ENCODE measurements at places on chromosomes 5 and 9.
A peak's percentile ranks its signal among the peaks of the same experiment; 100 is the strongest.

DNA sequence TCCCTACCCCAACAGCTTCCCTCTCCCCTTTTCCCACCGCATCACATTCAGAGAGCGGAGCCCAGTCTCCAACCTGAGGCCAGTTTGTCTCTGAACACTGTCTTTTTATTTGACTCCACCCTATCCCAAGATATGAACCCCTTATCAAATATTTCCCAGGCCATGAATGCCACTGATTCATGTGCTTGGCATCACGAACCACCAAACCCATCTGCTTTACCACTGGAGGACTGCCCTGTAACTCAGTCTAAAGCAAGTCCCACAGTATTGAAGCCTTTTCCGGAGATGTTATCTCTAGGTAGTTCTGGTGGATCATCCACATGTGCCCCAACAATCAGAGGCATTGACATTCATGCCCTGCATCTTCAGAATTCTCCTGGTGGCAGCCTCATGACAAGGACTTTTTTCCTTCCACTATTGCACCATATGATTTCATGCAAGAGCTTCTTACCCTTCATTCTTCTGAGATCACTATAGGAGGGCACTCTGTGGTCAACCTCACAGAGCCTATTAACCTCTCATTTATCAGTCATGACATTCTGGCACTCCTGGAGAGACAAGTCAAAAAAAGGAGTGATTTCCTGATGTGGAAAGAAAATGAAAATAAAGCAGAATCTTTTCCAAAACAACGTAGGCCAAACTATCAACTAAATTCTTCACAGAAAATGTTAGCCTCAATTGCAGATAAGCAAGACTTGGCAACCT, 12.3 kb upstream of the SPATA31D4 start:
- no peak overlapping the region for H3K27ac ChIP-seq
- peaks cover 15% of the 10 kb centered on the region for H3K27me3 ChIP-seq
- no peak for DNase-seq
- no peaks in the 10 kb centered on the region for H3K36me3 ChIP-seq

- H3K4me3 ChIP-seq = no peak overlapping the region
- no peaks in the 10 kb centered on the region for H3K4me1 ChIP-seq
- DNase-seq = no peak
- H3K36me3 ChIP-seq = no peaks in the 10 kb centered on the region
- H3K27ac ChIP-seq = no peak overlapping the region
These were observed 85.7 kb upstream of the FAM169A start for GRCh38 chr5:74951865-74952264.

- no peaks in the 10 kb centered on the region for H3K27me3 ChIP-seq
- H3K27ac ChIP-seq = no peak overlapping the region
- no peaks in the 10 kb centered on the region for H3K4me1 ChIP-seq
- DNase-seq = no peak
These were observed 165.4 kb downstream of the EPB41L4A start for GRCh38 chr5:112253478-112254250.

- no peak overlapping the region for H3K4me3 ChIP-seq
- peaks cover 42% of the 10 kb centered on the region for H3K27me3 ChIP-seq
- DNase-seq = no peak
These were observed 23.7 kb upstream of the UBAP2 start for GRCh38 chr9:34072410-34072809.

- DNase-seq = no peak
- no peaks in the 10 kb centered on the region for H3K4me1 ChIP-seq
- H3K27me3 ChIP-seq = peaks cover 5% of the 10 kb centered on the region
- H3K27ac ChIP-seq = no peak overlapping the region
- H3K4me3 ChIP-seq = no peak overlapping the region
- no peaks in the 10 kb centered on the region for H3K36me3 ChIP-seq
These were observed 296.0 kb upstream of the ACTBL2 start for GRCh38 chr5:57778501-57779091.

DNA sequence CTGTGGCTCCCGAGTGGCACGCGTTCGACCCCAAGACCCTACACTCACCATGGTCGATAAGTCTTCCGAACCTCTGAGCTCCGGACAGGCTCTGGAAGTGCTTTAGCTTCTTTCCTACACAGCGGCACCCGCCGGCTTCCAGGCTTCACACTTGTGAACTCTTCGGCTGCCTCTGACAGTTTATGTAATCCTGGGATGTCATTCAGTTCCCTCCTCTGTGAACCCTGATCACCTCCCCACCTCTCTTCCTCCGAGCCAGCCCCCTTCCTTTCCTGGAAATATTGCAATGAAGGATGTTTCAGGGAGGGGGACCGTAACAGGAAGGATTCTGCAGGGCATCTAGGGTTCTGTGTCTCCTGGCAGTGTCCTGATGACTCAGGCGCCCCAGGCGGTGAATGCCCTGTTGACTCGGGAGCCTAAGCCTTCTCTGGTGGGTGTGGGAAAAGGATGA, at the start of gene CD14:
TSS of gene CD14 (minus strand) at position 155 of the 451 bp plus-strand sequence. CDS start at position 51, 104 bp downstream.
- H3K4me1 ChIP-seq = peaks cover 26% of the 10 kb centered on the region
- H3K27ac ChIP-seq = peak within 1 kb of the TSS; percentile 80
- no peak for DNase-seq

GRCh38 chr9:94995048-94995693, 268.7 kb downstream of the AOPEP start:
- no peak overlapping the region for H3K4me3 ChIP-seq
- H3K27ac ChIP-seq = no peak overlapping the region
- no peak for DNase-seq
- peaks cover 8% of the 10 kb centered on the region for H3K36me3 ChIP-seq
- H3K4me1 ChIP-seq = no peaks in the 10 kb centered on the region

DNA sequence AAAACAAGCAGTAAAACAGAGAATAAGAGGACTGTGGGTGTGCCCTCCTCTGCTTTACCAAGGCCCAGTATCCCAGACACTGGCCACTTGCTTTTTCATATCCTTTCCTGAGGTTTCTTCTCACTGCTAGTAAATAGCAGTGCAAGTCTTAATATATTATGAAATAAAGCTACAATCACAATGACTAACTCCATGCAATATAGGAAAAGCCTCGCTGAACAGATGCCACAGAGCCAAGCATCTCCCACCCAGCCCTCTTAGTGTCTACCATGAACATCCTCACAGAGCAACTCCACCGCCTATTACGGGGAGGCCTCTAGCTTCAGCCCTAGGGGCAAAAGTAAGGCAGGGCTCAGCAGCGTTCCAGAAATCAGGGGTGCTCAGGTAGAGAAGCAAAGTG, 130.7 kb upstream of the LHFPL2 start:
- no peak for DNase-seq
- H3K4me1 ChIP-seq = peaks cover 1% of the 10 kb centered on the region
- peaks cover 38% of the 10 kb centered on the region for H3K36me3 ChIP-seq
- peak overlapping the region; percentile 22 for H3K27ac ChIP-seq
- H3K27me3 ChIP-seq = no peaks in the 10 kb centered on the region

GRCh38 chr5:104650313-104651055, 1087.9 kb upstream of the NUDT12 start:
- no peaks in the 10 kb centered on the region for H3K4me1 ChIP-seq
- H3K27ac ChIP-seq = no peak overlapping the region
- H3K4me3 ChIP-seq = no peak overlapping the region

DNA sequence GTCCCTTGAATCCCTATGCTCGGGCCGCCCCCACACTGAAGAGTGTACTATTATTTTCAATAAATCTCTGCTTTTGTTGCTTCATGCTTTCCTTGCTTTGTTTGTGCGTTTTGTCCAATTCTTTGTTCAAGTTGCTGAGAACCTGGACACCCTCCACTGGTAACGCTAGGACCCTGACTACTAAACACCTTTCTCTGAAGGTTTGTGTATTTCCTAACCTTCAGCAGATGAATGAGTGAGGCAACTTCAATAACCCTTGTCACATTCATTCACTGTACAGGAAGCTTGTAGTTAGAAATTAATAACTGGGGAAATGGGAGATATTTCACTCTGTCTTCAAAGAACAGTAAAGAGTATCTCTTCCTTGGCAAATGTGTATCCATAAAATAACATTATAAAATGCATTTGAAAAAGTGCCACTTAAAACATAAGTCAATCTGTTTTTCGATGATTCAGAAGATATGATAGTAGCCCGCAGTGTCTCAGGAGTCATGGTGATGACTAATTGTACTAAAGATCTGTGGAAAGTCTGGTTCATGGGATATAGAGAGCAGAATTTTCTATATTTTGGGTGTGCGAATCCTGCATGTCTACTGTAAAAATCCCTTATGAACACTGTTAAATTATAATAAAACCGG, 43.2 kb upstream of the ANKH start:
- no peaks in the 10 kb centered on the region for H3K4me1 ChIP-seq
- no peak overlapping the region for H3K4me3 ChIP-seq
- H3K27me3 ChIP-seq = peaks cover 6% of the 10 kb centered on the region
- H3K36me3 ChIP-seq = no peaks in the 10 kb centered on the region
- DNase-seq = no peak

GRCh38 chr5:53479590-53480415, 626 bp upstream of the FST start:
- peak overlapping the region; percentile 88 for H3K4me3 ChIP-seq
- no peaks in the 10 kb centered on the region for H3K36me3 ChIP-seq
- H3K27ac ChIP-seq = peak overlapping the region; percentile 90
- no peak for DNase-seq
- peaks cover 74% of the 10 kb centered on the region for H3K27me3 ChIP-seq

- H3K36me3 ChIP-seq = no peaks in the 10 kb centered on the region
- no peak for DNase-seq
- no peaks in the 10 kb centered on the region for H3K4me1 ChIP-seq
- H3K4me3 ChIP-seq = no peak overlapping the region
- H3K27ac ChIP-seq = no peak overlapping the region
- H3K27me3 ChIP-seq = peaks cover 9% of the 10 kb centered on the region
These were observed 238.6 kb upstream of the ADAMTSL1 start for GRCh38 chr9:18235181-18235908.

DNA sequence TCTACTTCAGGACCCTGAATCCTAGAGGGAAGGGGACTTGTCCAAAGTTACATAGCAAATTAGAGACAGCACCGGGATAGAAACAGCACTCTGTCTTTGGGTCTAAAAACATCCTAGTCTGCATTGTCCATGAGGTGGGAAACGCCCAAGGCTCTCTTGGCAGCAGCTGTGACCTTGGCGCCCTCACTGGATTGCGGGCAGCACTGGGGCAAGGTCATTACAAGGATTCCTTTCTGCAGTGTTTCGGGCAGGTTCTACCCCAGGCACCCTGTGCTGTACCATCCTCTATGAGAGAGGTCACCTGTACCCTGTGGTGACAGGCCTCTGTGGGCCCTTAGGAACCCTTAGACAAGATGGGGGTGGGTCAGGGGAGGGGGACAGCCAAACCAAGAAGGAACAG, 8.6 kb downstream of the CD74 start:
- no peak for DNase-seq
- H3K4me1 ChIP-seq = peaks cover 74% of the 10 kb centered on the region
- H3K36me3 ChIP-seq = peaks cover 88% of the 10 kb centered on the region
- H3K4me3 ChIP-seq = peak overlapping the region; percentile 32
- H3K27me3 ChIP-seq = no peaks in the 10 kb centered on the region

DNA sequence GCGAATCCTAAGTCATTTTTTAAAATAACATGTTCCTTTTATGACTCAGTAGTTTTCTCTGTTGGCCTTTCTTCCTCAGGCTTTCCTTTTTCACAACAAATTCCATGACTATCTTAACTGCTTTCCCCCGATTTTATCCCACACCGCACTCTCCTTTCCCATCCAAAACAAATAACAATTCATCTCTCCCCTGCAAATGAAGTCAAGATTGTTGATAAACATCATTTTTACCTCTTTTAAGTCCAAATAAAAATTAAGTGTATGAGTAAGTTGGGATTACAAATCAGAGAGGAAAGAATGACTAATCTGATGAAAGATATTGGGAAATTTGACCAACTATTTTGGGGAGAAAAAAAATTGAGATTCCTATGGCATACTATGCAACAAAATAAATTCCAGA, 47.3 kb downstream of the SEC61B start:
- H3K27me3 ChIP-seq = no peaks in the 10 kb centered on the region
- no peaks in the 10 kb centered on the region for H3K36me3 ChIP-seq
- no peak overlapping the region for H3K4me3 ChIP-seq
- DNase-seq = no peak

- H3K4me1 ChIP-seq = peaks cover 2% of the 10 kb centered on the region
- no peak for DNase-seq
- no peaks in the 10 kb centered on the region for H3K27me3 ChIP-seq
- H3K4me3 ChIP-seq = no peak overlapping the region
- H3K36me3 ChIP-seq = no peaks in the 10 kb centered on the region
- H3K27ac ChIP-seq = no peak overlapping the region
These were observed 6.6 kb upstream of the ZNF608 start for GRCh38 chr5:124752854-124753720.

- DNase-seq = no peak
- H3K27ac ChIP-seq = no peak overlapping the region
- peaks cover 8% of the 10 kb centered on the region for H3K27me3 ChIP-seq
These were observed 664.9 kb downstream of the TAF11L14 start for GRCh38 chr5:18299166-18299565.

GRCh38 chr9:76528642-76529190, 69.7 kb downstream of the GCNT1 start:
- peaks cover 6% of the 10 kb centered on the region for H3K4me1 ChIP-seq
- no peak for DNase-seq
- H3K36me3 ChIP-seq = peaks cover 18% of the 10 kb centered on the region
- H3K27me3 ChIP-seq = no peaks in the 10 kb centered on the region
- H3K4me3 ChIP-seq = no peak overlapping the region
- H3K27ac ChIP-seq = no peak overlapping the region

- no peaks in the 10 kb centered on the region for H3K36me3 ChIP-seq
- H3K27ac ChIP-seq = no peak overlapping the region
- peaks cover 20% of the 10 kb centered on the region for H3K4me1 ChIP-seq
- H3K4me3 ChIP-seq = no peak overlapping the region
These were observed 112.3 kb upstream of the NR3C1 start for GRCh38 chr5:143515829-143516228.

- DNase-seq = no peak
- H3K36me3 ChIP-seq = peaks cover 48% of the 10 kb centered on the region
These were observed 2.2 kb upstream of the PCYOX1L start for GRCh38 chr5:149355688-149356087.

DNA sequence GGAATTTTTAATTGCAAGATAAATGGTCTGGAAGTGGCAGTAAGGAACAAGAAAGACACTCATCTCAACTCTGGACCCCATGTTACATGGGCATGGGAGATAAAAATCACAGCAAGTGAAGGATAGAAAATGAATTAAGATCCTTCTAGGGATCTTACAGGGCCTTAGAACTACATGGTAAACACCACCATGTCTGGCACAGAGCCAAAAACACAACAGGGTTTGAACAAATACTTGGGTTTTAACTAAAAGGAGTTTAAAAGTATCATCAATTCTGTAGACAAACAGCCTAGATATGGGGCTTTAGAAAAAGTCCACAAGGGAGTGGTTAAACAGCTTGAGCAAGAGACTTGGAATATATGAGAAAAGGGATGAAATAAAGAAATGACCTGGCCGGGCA, 366.4 kb downstream of the ARL15 start:
- no peak overlapping the region for H3K4me3 ChIP-seq
- no peak for DNase-seq
- H3K36me3 ChIP-seq = peaks cover 47% of the 10 kb centered on the region
- no peaks in the 10 kb centered on the region for H3K27me3 ChIP-seq
- no peaks in the 10 kb centered on the region for H3K4me1 ChIP-seq

- no peaks in the 10 kb centered on the region for H3K4me1 ChIP-seq
- no peak for DNase-seq
These were observed 480.3 kb upstream of the TYRP1 start for GRCh38 chr9:12212860-12213259.

Measured in stimulated activated naive B cell treated with anti-CD40 and anti-IgM and Interleukin-4, amounts not matched to agents 10 μg/mL and 1 μg/mL and 100 μg/mL, for 72 hours (primary cell).